ENCODE measurements at places on chromosomes 2 and 18. TPM values are rescaled to one million over a fixed set of nuclear protein-coding genes. Genes with fewer than 3 reads are reported as not detected.

DNA sequence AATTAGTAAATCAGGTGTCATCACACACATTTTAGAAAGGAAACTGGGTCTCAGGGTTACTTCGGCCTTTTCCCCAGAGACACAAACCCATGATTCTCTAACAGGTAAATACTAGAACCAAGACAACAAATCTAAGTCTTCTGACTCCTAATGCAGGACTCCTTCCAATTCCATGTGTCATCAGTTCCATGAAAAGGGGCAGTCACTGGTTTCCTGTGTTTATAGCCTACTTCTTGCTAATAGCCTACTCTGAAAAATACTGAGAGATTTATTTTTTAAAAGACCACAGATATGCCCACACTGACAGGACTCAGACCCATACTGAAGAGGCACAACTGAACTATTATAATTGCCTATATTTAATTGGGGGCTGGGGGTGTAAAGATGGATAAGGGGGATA is 33.0 kb downstream of the RAB1A start:
- H3K36me3 ChIP-seq, result peaks cover 6% of the 10 kb centered on the region
- no peaks in the 10 kb centered on the region for H3K27me3 ChIP-seq
- DNase-seq, result no peak
- H3K4me3 ChIP-seq, result no peak overlapping the region
- no peak overlapping the region for H3K27ac ChIP-seq

DNA sequence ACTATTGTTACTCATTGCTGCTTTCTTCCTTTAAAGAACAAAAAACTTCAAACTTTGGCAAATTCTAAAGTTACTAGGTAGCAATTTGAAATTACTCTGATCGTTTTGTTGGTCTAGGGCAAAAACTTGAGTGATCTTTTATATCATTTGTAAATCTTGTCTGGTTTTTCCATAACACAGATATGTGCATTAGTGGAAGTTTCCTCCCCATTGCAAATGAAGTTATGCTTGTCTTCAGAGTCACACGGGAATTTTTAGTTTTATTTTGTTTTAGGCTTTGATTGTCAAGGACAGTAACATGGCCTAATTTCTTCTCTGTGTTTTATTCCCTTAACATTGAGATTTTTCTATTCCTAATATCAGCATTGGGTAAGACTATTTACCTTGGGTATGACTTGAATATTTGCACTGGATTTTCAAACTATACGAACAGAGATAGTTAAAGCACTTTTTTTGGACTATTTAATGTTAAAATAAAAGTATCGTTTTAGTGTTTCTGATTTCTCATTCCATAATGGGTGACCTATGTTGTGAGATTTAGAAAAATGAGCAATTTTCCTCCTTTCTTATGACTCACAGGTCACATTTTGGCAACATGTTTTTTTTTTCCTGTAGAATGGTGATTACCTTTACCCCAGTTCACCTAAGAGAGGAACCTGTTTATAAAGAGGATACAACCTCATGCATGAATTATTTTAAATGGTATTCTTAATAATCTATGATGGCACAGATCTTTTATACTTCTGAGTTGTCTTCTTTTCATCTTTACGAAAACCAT is 65.0 kb downstream of the BABAM2 start:
- no peak overlapping the region for H3K27ac ChIP-seq
- H3K36me3 ChIP-seq, result no peaks in the 10 kb centered on the region
- H3K4me3 ChIP-seq, result no peak overlapping the region
- peaks cover 4% of the 10 kb centered on the region for H3K4me1 ChIP-seq

Gene COL4A3
- total RNA-seq, result 4.3 TPM

Gene CYP27A1
- 0.61 TPM for total RNA-seq

- no peaks in the 10 kb centered on the region for H3K36me3 ChIP-seq
- H3K4me3 ChIP-seq, result no peak overlapping the region
- no peaks in the 10 kb centered on the region for H3K27me3 ChIP-seq
Measured at GRCh38 chr2:114082731-114083433, 193.0 kb downstream of the ACTR3 start.

DNA sequence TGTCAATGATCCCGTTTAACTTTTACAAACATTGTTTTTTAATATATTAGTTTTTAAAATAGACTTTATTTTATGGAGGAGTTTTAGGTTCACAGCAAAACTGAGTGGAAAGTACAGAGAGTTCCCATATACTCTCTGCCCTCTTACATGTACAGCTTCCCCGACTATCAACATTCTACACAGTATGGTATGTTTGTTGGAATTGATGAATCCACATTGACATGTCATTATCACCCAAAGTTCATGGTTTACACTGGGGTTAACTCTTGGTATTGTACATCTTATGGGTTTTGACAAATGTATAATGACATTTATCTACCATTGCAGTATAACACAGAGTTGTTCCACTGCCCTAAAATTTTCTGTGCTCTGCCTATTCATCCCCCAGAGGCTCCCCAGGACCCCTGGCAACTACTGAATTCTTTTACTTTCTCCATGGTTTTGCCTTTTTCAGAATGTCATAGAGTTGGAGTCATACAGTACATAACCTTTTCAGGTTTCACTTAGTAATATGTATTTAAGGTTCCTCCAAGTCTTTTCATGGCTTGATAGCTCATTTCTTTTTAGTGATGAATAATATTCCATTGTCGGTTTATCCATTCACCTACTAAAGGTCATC is 5.5 kb downstream of the APLF start:
- H3K27me3 ChIP-seq, result no peaks in the 10 kb centered on the region
- H3K4me1 ChIP-seq, result no peaks in the 10 kb centered on the region
- H3K27ac ChIP-seq, result no peak overlapping the region
- no peak overlapping the region for H3K4me3 ChIP-seq
- no peaks in the 10 kb centered on the region for H3K36me3 ChIP-seq

- H3K27me3 ChIP-seq, result no peaks in the 10 kb centered on the region
- peaks cover 21% of the 10 kb centered on the region for H3K4me1 ChIP-seq
- DNase-seq, result no peak
- no peak overlapping the region for H3K4me3 ChIP-seq
- H3K27ac ChIP-seq, result no peak overlapping the region
Measured at GRCh38 chr2:8416849-8417832, 264.7 kb upstream of the ID2 start.

Gene TMEM163
- not detected for total RNA-seq

Gene CCDC68
- total RNA-seq, result not detected

- no peaks in the 10 kb centered on the region for H3K4me1 ChIP-seq
- DNase-seq, result no peak
- H3K4me3 ChIP-seq, result no peak overlapping the region
- H3K27me3 ChIP-seq, result no peaks in the 10 kb centered on the region
Measured at GRCh38 chr2:200136655-200137054, 169.8 kb upstream of the SPATS2L start.

Gene IL36G
- not detected for total RNA-seq

Gene ANKRD30B
- not detected for total RNA-seq

Gene RAB31
- total RNA-seq, result 23.3 TPM

DNA sequence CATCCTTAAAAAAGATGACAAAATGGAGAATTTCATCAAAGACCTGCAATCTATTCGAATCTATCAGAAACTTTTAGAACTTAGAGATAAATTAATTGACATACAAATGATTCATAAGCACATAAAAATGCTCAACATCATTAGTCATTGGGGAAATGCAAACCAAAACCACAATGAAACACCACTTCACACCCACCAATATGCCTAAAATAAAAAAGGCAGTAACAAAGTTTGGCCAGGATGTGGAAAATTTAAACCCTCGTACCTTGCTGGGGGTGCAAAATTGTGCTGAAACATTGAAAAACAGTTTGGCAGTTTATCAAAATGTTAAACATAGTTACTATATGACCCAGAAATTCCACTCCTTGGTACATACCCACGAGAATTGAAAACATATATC is 11.5 kb upstream of the EIF2AK3 start:
- H3K36me3 ChIP-seq, result no peaks in the 10 kb centered on the region
- H3K27ac ChIP-seq, result no peak overlapping the region
- H3K4me1 ChIP-seq, result peaks cover 7% of the 10 kb centered on the region
- H3K4me3 ChIP-seq, result no peak overlapping the region
- DNase-seq, result no peak

Gene RPS27A
- 1,460 TPM for total RNA-seq

All from GM12878 (cell line).